ENCODE measurements at places on chromosomes 1 and 21.

- DNase-seq: no peak
These were observed 29.7 kb upstream of the RAVER2 start for GRCh38 chr1:64715186-64715585.

DNA sequence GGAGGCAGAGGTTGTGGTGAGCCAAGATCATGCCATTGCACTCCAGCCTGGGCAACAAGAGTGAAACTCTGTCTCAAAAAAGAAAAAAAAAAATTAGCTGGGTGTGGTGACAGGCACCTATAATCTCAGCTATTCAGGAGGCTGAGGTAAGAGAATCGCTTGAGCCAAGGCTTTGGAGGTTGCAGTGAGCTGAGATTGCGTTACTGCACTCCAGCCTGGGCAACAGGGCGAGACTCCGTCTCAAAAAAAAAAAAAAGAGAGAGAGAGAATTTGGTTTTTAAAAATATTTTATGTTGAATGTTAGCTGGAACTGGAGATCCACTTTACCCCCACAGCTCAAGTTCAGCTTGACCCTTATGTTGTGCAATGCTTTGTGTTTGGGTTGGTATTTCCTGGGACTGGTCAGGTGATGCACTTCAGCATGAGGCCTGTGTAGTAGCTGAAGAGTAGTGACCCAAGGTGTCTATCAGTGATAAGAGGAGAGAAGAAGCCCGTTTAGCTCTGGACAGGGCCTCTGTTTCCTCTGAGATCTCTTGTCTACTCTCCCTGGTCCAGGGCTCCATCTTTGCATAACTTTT is 36.8 kb upstream of the MACF1 start:
- DNase-seq: no peak

DNA sequence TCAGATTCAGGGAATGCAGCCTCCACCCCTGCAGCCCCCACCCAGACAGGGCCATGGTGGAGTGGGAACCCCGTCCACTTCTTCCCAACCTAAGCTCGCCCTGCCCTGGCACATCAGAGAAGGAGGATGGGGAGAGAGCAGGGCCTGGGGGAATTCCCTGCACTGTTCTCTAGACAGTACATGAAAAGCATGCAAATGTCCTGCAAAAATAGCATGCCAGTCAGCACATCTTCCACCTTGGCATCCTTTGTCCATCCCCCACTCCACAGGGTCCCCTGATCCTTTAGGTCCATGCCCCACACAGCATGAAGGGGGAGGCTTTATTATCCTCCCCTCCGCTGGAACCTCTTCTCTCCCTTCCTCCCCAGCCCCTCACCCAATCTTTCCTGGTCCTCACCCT is 35.0 kb upstream of the RD3 start:
- no peak for DNase-seq

DNA sequence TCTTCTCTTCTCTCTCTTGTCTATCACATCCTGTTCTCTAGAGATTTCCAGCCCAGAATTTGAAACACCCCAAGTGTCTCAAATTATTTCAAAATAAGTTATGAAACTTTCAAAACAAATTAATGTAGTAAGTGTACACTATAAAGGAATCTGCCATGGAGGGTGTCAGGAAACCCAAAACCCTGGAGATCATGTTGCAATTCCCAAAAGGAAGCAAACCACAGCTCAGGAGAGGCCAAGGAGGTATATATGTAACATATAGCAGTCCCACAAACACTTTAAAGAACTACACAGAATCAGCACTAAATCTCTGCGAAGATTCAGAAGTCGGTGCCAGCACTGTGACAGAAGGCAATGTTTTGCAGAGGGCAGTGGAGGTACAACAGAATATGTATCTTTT is 26.6 kb downstream of the PTPN14 start:
- no peak for DNase-seq

- DNase-seq: no peak
These were observed 49.0 kb downstream of the MRPL37 start for GRCh38 chr1:54248966-54249365.

DNA sequence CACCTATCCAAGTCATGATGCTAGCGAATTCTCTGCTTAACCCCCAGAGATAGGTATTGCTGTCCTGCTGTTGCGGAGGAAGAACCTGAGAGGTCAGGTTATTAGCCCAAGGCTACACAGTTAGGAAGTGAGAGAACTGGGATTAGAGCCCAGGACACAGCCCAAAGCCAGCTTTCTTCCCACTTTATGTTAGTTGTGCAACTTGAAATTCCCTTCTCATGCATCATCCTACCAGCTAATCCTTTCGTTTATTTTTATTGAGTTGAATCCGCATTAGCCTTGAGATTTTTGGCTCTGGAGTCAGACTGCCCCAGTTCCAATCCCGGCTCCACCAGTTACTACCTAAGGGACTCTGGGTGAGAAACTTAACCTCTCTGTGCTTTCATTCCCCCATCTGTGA is 65.4 kb downstream of the PLEKHA6 start:
- DNase-seq: peak; percentile 4

DNA sequence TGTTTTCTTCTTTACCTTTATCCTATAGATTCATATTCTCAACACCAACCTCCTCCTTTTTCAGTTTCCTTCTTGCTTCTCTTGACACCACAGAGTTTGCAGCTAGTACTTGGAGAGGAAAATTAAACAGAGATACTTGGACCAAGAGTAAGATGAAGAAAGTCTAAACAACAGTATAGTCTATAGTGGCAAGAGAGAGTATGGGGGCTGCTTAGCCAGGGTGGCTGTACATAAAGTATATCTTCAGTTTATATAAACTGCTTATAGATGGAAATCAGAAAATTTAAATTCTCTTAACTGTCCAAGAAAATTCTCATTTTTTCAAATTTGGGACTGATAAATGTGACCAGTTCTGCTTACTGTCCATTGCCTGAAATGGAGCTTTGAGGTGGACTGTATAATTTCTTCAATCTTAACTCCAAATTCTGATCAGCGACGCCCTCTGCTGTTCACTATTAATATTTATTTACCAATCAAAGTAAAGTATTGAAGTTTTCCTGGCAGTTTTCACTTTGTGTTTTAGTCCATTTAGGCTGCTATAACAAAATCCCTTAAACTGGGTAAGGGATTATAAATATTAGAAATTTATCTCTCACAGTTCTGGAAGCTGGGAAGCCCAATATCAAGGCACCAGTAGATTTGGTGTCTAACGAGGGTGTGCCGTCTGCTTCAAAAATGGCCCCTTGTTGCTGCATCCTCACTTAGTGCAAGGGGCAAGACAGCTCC is 14.8 kb upstream of the METTL18 start:
- DNase-seq: no peak

All from pulmonary artery endothelial cell (primary cell).